ENCODE measurements at places on chromosomes 6 and 20.

DNA sequence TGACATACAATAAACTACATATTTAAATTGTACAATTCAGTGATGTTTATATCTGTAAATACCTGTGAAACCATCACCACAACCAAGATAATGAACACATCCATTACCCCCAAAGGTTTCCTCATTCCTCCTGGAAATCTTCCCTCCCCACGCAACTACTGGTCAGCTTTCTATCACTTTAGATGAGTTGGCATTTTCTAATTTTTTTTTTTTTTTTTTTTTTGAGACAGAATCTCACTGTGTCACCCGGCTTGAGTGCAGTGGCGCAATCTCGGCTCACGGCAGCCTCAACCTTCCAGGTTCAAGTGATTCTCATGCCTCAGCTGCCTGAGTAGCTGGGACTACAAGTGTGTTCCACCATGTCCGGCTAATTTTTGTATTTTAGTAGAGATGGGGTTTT lies 31.7 kb upstream of the ECI2 start:
- no peak for DNase-seq

GRCh38 chr20:36744764-36745191 lies 1.1 kb downstream of the NDRG3 start:
- DNase-seq: no peak

DNA sequence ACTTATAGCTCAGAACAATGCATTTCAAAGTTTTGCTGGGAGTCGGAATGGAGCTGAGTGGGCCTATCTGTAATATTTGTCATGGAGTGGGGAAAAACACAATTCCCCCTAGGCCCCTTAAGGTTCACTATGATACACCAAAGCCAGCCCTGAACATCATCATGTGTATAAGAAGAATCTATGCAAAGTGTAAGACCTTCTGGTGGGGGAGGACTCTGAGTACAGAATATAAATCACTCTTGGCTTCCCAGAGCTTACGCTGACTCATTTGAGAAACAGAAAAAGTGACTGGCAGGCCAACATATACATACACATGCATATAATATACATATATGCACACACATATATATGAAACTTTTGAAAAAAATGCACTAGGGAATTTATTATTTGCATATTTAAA lies 54.1 kb upstream of the UBR2 start:
- no peak for DNase-seq

GRCh38 chr6:106527979-106528378 lies 101.3 kb downstream of the RTN4IP1 start:
- no peak for DNase-seq

GRCh38 chr20:58981628-58982364 lies 740 bp downstream of the NELFCD start:
- DNase-seq: no peak

GRCh38 chr6:128686084-128686483 lies 165.7 kb upstream of the PTPRK start:
- no peak for DNase-seq

- no peak for DNase-seq
Measured at GRCh38 chr6:52731719-52732118, 31.6 kb downstream of the GSTA2 start.

DNA sequence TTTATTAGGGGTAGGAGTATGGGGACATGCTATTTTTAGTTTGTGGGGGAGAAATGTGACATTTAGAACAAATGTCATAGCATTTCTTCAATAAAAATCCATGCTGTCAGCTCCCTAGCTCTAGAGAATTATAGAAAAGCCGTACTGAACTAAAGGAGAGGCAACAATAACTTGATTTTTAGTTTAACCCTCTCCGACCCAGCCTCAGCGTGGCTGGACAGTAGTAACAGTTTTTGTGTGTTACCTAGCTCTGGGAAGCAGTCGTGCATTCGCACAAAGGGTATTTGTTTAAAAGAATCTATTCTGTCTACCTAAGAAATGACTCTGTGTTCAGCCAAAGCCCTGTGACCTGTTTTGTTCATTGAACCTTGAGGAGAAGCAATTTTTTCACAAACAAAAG lies 442.4 kb upstream of the SOX4 start:
- DNase-seq: no peak

DNA sequence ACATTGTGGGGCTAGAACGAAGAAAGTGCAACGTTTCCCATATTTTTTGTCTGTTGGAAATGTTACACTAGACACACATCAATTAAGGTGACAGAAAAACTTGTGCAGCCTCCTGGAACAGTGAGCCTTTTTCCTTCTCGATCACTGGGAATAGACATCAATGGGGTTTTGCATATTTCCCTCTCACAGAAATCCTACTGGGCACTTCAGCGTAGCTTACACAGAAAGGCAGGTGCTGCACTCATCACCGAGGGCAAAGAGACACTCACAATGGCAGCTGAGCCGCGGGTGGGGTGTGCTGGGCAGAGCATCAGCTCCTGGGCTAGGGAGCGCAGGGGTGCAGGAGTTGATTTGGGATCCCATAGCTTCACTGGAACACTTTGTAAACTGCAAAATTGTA lies 64.5 kb downstream of the THBS2 start:
- DNase-seq: no peak

DNA sequence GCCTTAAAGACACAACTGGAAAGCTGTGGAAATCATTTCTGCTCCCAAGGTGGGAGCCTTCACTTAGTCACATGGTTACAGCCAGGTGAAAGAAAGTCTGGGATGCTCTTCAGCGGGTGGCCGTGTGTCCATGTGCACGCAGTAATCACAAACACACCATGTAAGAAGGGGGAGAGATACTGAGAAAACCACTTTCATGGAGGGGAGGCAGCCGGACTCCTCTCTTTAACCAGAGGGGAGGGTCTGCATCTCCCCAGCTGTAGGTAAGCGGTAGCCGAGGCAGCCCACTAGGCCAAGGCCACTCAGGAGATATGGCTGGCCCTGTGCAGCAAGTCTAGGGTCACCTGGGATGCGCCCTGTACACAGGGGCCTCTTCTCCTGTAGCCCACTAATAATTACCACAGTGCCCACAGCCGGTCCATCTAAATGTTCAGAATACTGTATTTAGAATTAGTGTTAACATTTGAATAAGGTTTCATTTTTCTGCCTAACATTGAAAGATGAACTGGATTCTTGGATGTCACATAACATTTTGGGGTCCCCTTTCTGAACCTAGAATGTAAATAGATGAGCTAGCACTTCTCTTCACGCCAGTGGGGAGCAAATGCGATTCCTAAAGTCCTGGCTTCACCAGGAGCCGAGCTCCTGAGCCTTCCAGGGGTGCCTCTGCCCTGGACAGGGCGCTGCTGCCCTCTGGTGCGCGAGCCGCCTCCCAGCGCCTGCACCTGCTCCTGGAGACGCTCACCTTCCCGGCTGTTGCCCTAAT lies 15.9 kb downstream of the GPR31 start:
- no peak for DNase-seq
